ENCODE measurements at places on chromosomes 3 and 15.

DNA sequence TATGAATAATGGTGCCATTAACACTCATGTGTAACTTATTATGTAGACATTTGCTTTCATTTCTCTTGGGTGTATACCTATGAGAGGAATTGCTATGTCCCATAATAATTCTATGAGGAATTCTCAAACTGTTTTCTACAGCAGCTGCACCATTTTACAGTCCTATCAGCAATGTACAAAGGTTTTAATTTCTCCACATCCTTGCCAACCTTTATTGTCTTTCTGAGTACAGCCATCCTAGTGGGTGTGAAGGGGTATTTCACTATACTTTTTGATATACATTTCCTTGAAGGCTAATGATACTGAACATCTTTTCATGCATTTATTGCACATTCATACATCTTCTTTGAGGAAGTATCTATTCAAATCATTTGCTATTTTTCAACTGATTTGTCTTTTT is 34.5 kb downstream of the TJP1 start:
- no peak for DNase-seq

GRCh38 chr3:168583977-168584376 is 488.3 kb upstream of the GOLIM4 start:
- no peak for DNase-seq

- no peak for DNase-seq
Measured at GRCh38 chr15:93861413-93861812, 369.9 kb upstream of the MCTP2 start.

DNA sequence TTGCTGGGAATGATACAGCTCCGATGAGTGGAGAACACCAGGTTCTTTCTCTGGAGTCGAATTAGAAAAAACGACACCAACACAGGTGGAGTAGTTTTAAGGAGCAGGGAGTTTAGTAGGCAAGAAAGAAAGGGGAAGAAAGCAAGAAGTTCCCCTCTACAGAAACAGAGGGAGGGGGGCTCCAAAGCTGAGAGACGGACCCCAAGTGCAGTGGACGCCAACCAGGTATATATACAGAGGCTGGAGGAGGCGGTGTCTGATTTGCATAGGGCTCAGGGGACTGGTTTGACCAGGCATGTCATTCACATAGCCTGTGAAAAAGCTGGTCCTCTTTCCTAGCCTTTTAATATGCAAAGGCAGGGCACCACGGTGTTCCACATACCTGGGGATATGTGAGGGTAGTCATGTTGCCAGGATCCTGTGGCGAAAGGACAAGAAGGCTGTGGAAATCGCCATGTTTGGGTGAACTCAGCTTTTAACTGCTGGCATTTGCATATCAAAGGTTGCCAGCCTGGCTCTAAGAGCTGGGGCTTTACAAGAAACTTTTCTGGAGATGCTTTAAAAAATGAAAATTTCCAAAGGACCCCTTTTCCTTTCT is 887.4 kb upstream of the EPHA6 start:
- DNase-seq = no peak

DNA sequence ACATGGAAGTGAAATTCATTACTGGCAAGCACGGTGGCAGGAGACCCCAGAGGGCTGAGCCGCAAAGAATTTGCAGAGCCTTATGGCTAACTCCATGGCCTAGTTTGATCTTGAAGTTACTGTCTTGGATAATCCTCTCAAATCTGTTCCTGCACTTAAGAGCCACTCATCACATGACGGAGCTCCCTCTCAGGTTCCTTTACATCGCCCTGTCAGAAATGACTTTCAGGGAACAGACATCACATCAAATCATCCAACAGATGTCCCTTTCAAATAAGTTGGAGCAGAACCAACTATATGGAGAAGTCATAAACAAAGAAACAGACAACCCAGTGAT is 328.8 kb upstream of the THBS1 start:
- no peak for DNase-seq

- DNase-seq = no peak
Measured at GRCh38 chr3:177752831-177753230, 555.5 kb upstream of the TBL1XR1 start.
